Esophagus squamous epithelium (tissue), 5 donors: ENCODE measurements at places on chromosomes 6 and 20. TPM values are rescaled to one million over a fixed set of nuclear protein-coding genes. Genes with fewer than 3 reads are reported as not detected.

Gene FNDC11
- total RNA-seq = not detected

Gene ZSCAN12
- 2.2 TPM for total RNA-seq

Gene KCNK15
- total RNA-seq = not detected

Gene ZSCAN31
- total RNA-seq = 11.6 TPM

Gene KIF25
- total RNA-seq = 0.26 TPM

Gene LGSN
- total RNA-seq = not detected

Gene IFT52
- total RNA-seq = 6.9 TPM

Gene KIFC1
- total RNA-seq = 12.8 TPM

Gene INSM1
- total RNA-seq = not detected

Gene CLIC1
- total RNA-seq = 380 TPM

Gene ETV7
- 7.3 TPM for total RNA-seq

Gene TMEM244
- not detected for total RNA-seq

Gene NOX3
- not detected for total RNA-seq

Gene SCUBE3
- total RNA-seq = not detected

Gene CTAGE9
- total RNA-seq = not detected

Gene LY6G6C
- total RNA-seq = 1.3 TPM

Gene BLOC1S5
- total RNA-seq = 7.7 TPM

Gene GOPC
- 15.8 TPM for total RNA-seq

Gene FNDC1
- total RNA-seq = not detected

Gene ZNF451
- 30.8 TPM for total RNA-seq

Gene HNF4A
- not detected for total RNA-seq

Gene RPS6KA2
- 66.0 TPM for total RNA-seq

Gene ERMARD
- 20.1 TPM for total RNA-seq

Gene PXT1
- not detected for total RNA-seq
